ENCODE measurements at places on chromosomes 2 and 18. TPM values are rescaled to one million over a fixed set of nuclear protein-coding genes. Genes with fewer than 3 reads are reported as not detected.

GALNT14 gene
- 0.13 TPM for polyA plus RNA-seq

ATAD2B gene
- 5.6 TPM for polyA plus RNA-seq

RGPD8 gene
- polyA plus RNA-seq = not detected

STARD6 gene
- not detected for polyA plus RNA-seq

ANKRD62 gene
- not detected for polyA plus RNA-seq

- no peak for DNase-seq
Measured at GRCh38 chr2:237137626-237138323, 52.1 kb downstream of the COPS8 start.

DNA sequence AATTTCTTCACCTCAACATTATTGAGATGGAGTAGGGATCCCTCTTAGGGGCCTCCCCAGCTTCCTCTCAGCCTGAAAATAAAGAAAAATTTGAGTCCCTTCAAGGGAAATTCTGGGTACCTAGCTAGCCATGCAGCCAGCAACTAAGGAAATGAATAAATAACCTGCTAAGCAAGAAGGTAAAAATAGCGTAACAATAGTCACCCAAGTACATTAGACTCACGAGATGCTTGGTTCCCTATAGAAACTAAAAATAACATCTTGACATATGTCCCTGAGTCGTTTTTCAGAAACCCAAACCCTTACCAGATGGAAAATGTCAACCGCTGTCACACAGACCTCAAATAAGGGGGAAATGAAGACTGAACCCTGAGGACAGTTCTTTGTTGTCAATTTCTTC lies 51.9 kb downstream of the CACNB4 start:
- no peak for DNase-seq

DNA sequence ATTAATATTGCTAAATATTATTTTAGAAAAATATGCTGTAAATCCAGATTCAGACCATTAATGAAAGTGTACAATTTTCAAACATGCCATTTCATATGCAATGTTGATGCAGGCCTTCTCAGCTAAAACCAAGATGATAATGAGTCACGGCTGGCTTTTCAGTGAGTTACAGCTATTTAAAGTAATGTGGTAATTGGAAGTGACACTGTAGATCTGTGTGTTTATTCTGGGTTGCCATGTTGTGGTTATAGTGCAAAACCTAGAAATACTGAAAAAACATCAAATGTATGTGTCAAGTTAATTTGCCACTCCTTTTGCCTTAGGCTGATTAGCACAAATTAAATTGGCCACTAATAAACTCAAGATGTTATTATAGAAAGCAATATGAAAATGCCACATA lies 506.6 kb downstream of the ERBB4 start:
- no peak for DNase-seq

- DNase-seq = no peak
Measured at GRCh38 chr18:13269521-13270011, 51.0 kb downstream of the LDLRAD4 start.

GRCh38 chr2:236985761-236986339 lies 99.8 kb upstream of the COPS8 start:
- no peak for DNase-seq

EPAS1 gene
- polyA plus RNA-seq = 112 TPM

- DNase-seq = no peak
Measured at GRCh38 chr2:155748131-155748530, 584.4 kb downstream of the NR4A2 start.

DNA sequence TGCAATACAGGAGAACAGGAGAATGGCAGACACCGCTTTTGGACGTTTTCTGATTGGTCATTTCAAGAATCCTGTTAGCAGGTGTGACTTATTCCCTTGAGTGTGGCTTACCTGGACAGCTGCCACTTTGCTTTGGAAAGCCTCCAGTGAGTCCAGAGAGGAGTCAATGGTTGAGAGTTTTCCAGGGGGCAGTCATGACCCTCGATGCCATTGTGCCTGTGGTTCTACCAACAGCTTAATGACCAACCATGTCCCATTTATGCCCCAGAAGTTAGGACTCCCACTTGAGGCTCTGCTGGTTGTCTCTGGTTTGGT lies 12.4 kb downstream of the IGFBP2 start:
- DNase-seq = no peak

HOXD10 gene
- polyA plus RNA-seq = 0.04 TPM

DNA sequence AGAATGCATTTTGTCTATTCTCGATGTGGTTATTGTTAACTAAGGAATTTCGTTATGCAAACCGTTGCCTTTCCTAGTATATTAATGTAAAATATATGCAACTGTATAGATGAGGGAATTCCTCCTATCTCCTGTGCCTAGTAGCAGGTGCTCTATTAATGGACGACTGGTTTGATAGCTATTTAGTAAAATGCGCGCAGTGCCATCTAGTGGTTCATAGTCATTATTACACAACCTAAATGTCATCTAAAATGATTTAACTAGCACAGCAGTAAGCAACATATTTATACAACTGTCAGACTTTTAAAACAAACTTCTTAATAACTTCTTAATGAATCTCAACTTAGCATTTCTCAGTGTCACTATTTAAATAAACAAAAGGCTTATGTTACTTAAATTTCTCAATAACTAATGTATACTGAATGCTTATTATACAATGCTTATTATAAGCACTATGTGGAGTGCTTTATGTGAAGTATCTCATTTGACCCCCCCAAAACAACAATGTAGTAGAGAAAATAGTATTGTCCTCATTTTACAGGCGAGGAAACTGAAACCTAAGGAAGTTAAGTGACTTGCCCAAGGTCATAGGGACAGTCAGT lies 77.9 kb downstream of the DTNA start:
- no peak for DNase-seq

GRCh38 chr18:69878213-69878933 lies 69.3 kb downstream of the CD226 start:
- no peak for DNase-seq

DNA sequence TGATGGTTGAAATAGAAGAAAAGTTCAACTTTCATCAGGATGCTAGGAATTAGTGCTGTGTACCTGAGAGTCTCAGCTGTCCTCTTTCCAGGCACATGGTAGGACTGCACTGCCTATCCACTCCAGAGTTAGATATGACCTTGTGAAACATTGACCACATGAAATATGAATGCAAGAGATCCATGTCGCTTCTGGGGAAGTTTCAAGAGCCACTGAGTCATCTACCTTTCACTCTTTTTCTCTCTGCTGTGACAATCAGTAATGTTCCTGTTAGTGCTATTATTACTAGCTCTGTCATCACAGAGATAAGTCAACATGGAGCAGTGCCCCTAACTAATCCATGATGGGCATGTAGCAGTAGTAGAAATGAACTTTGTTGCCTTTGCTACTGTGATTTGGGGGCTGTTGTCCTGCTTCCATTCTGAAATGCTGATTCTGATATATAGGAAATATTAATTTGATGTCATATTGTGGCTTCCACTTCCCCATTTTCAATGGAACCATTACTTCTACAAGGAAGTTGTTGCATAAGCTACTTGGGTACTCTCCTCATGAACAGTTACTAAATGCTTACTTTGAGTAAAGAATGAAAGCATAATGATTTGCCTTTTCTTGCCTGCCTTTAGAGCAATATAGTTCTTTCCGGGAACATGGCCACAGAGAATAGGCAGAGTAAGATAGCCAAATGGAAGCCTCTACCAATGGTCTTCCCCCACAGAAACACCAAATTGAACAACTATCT lies 192.8 kb upstream of the ZNF521 start:
- no peak for DNase-seq

Measured in psoas muscle (tissue), 8 donors.